ENCODE measurements at places on chromosomes 16 and 17. TPM values are rescaled to one million over a fixed set of nuclear protein-coding genes. Genes with fewer than 3 reads are reported as not detected.
A peak's percentile ranks its signal among the peaks of the same experiment; 100 is the strongest.

DNA sequence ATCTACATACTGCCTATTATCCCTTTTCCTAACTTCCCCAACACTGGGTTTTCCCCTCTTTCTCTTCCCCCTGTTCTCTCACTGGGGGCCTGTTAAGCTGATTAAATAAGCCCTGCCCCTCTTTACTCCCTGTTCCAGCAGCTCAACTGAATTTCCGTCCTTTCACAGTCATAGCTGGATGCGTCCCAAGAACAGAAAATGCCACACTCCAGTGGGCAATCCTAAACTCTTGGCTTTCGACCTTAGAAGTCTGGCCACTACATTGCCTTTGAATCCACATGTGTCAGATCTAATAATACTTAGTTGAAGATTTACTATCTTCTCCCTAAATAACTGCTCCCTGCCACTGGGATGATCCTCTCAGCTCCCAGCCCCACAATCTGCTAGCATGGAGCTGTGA, 34.5 kb downstream of the KCNJ16 start:
- no peaks in the 10 kb centered on the region for H3K27me3 ChIP-seq
- no peak overlapping the region for H3K27ac ChIP-seq
- no peak overlapping the region for H3K4me3 ChIP-seq
- no peaks in the 10 kb centered on the region for H3K4me1 ChIP-seq

GRCh38 chr16:85554889-85555718, 58.0 kb upstream of the GSE1 start:
- peak overlapping the region; percentile 61 for H3K4me3 ChIP-seq
- H3K27me3 ChIP-seq, result peaks cover 54% of the 10 kb centered on the region
- H3K36me3 ChIP-seq, result no peaks in the 10 kb centered on the region
- peak; percentile 62 for DNase-seq

The ABCC1 gene
- 17.5 TPM for total RNA-seq

- H3K4me1 ChIP-seq, result no peaks in the 10 kb centered on the region
- no peak overlapping the region for H3K27ac ChIP-seq
- H3K27me3 ChIP-seq, result no peaks in the 10 kb centered on the region
- peaks cover 17% of the 10 kb centered on the region for H3K36me3 ChIP-seq
- H3K4me3 ChIP-seq, result no peak overlapping the region
These were observed 12.0 kb upstream of the BRIP1 start for GRCh38 chr17:61875285-61875684.

DNA sequence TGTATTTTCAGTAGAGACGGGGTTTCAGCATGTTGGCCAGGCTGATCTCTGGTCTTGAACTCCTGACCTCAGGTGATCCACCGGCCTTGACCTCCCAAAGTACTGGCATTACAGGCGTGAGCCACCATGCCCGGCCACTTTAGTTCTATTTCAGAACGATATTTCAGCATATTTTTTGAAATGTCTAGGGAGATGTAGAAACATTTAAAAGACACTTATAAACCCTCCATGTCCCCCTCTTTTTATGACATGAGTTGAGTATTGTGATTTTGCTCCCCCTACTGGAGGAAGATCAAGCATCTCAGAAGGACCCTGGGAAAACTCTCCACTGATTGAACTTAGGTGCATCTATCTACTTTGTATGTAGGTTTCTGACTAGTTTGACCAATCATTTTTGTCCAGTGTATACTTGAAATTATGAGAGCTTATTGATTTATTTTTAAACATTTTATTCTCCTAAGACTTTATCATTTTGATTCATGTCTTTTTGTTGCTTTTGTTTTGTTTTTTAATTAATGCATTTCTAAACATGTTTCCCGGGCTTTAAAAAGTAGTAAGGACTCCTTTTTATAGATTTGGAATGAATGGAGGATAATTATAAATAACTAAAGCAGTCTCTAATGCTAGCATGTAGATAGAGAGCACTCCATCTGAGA, 105.1 kb downstream of the CHD9 start:
- H3K27me3 ChIP-seq, result no peaks in the 10 kb centered on the region
- no peaks in the 10 kb centered on the region for H3K4me1 ChIP-seq
- peak; percentile 65 for DNase-seq
- H3K36me3 ChIP-seq, result no peaks in the 10 kb centered on the region
- no peak overlapping the region for H3K27ac ChIP-seq
- no peak overlapping the region for H3K4me3 ChIP-seq

DNA sequence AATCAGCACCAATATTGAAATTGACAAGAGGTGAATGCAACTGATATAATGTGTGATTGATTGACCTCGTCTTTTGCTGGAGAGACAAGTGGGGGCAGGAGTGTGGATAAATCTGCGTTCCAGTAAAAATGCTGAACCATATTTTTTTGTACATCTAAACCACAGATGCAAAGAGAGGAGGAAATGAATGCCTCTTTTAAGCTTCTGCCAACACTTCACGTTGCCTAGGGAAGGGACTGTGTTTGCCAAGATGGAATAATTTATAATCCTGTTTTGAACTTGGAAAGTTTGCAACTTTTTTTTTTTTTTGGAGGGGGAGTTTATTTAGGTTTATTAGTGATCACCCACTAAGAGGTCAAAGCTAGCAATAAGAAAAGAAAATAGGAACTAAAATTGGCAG, 288.2 kb upstream of the EEF2KMT start:
- no peak for DNase-seq
- no peak overlapping the region for H3K27ac ChIP-seq
- H3K4me3 ChIP-seq, result no peak overlapping the region

The MYH11 gene
- total RNA-seq, result 0.07 TPM

DNA sequence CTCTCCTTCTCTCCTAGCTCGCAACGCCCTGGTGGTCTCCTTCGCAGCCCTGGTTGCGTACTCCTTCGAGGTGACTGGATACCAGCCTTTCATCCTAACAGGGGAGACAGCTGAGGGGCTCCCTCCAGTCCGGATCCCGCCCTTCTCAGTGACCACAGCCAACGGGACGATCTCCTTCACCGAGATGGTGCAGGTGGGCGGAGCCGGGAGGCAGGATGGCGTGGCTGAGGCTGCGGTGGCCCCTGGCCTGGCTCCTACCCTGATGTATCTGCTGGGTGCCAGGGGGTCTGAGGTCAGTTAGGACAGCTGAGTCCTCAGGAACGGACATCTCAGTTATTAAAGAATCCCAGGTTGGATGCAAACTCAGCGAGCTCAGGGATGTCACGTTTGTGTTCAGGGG, 16.7 kb downstream of the SLC26A11 start:
- H3K36me3 ChIP-seq, result peaks cover 3% of the 10 kb centered on the region
- H3K4me3 ChIP-seq, result no peak overlapping the region
- H3K27ac ChIP-seq, result no peak overlapping the region
- no peak for DNase-seq

The DYNLL2 gene
- 52.6 TPM for total RNA-seq

The QPRT gene
- 112 TPM for total RNA-seq

DNA sequence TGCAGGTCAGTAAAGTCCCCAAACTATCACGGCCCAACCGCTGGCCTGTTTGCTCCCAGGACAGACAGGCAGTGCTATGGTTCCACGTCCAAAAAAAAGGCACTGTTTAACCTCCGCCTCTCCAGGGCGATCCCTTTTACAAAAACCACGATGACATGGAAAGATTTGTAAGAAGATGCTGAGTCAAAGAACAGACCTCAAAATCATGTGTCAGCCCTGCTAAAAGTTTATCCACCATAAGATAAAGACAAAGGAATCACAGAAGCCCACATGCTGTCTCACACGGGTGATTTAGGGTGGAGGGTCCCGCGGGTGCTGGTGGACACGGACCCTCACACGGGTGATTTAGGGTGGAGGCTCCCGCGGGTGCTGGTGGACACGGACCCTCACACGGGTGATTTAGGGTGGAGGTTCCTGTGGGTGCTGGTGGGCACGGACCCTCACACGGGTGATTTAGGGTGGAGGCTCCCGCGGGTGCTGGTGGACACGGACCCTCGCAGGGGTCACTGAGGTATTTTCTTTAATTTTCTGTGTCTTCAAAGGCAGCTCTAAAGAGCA, 117.2 kb upstream of the METRNL start:
- DNase-seq, result no peak
- H3K27me3 ChIP-seq, result no peaks in the 10 kb centered on the region
- H3K4me3 ChIP-seq, result no peak overlapping the region
- peaks cover 4% of the 10 kb centered on the region for H3K4me1 ChIP-seq
- no peak overlapping the region for H3K27ac ChIP-seq
- no peaks in the 10 kb centered on the region for H3K36me3 ChIP-seq

The CACNA1G gene
- 1.6 TPM for total RNA-seq

The DOC2B gene
- 0.34 TPM for total RNA-seq

The SOX8 gene
- total RNA-seq, result 3.0 TPM

DNA sequence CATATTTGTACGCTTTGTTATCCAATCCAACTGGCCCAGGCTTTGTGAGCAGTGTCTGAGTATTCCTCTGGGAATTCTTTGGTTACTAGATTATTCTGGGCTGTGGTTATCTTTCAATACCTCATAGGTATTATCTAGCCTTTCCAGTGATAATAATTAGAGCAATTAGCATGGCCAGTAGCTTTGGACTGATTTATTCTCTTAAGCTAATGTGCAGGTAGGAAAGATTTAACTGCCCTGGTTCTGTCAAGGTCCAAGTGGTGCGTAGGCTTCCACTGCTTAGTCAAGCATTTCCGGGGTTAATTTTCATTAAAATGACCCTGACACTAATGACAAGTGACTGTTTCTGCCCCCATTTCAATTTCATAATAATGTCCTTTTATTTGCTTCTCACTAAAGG, 54.2 kb upstream of the PMFBP1 start:
- no peaks in the 10 kb centered on the region for H3K36me3 ChIP-seq
- H3K4me1 ChIP-seq, result no peaks in the 10 kb centered on the region
- H3K4me3 ChIP-seq, result no peak overlapping the region
- no peak overlapping the region for H3K27ac ChIP-seq

GRCh38 chr17:38672788-38673706, 1.7 kb downstream of the EPOP start:
- H3K27ac ChIP-seq, result no peak overlapping the region
- H3K36me3 ChIP-seq, result no peaks in the 10 kb centered on the region
- H3K4me1 ChIP-seq, result peaks cover 38% of the 10 kb centered on the region
- DNase-seq, result peak; percentile 50

The TGFB1I1 gene
- total RNA-seq, result not detected

The BAIAP3 gene
- total RNA-seq, result 4.0 TPM

- no peaks in the 10 kb centered on the region for H3K36me3 ChIP-seq
- no peaks in the 10 kb centered on the region for H3K27me3 ChIP-seq
- H3K27ac ChIP-seq, result no peak overlapping the region
- no peak overlapping the region for H3K4me3 ChIP-seq
- DNase-seq, result no peak
These were observed 4.2 kb downstream of the NUBP2 start for GRCh38 chr16:1787056-1787321.

DNA sequence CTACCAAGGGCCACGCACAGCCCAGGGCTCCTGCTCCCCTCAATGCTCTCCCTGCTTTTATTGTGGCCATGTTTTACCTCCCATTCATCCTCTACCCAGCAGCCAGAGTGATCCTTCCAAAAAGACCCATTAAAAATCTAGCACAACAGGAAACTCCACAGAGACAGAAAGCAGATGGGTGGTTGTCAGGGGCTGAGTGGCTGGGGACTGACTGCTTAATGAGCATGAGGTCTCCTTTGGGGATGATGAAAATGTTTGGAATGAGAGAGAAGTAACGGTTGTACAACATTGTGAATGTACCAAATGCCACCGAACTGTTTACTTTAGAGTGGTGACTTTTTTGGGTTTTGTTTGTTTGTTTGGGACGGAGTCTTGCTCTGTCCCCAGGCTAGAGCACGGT, 107.4 kb downstream of the GAS7 start:
- no peaks in the 10 kb centered on the region for H3K36me3 ChIP-seq
- H3K4me1 ChIP-seq, result no peaks in the 10 kb centered on the region
- H3K4me3 ChIP-seq, result no peak overlapping the region
- no peaks in the 10 kb centered on the region for H3K27me3 ChIP-seq

GRCh38 chr17:57902800-57903759, 52.1 kb downstream of the CUEDC1 start:
- no peaks in the 10 kb centered on the region for H3K36me3 ChIP-seq
- DNase-seq, result no peak
- H3K4me3 ChIP-seq, result no peak overlapping the region

- no peak overlapping the region for H3K27ac ChIP-seq
- no peak for DNase-seq
- no peaks in the 10 kb centered on the region for H3K36me3 ChIP-seq
These were observed 28.9 kb downstream of the FAM20A start for GRCh38 chr17:68572138-68572842.

- H3K4me3 ChIP-seq, result no peak overlapping the region
- no peak overlapping the region for H3K27ac ChIP-seq
- DNase-seq, result no peak
- H3K4me1 ChIP-seq, result no peaks in the 10 kb centered on the region
These were observed 32.6 kb upstream of the RGS9 start for GRCh38 chr17:65104541-65104940.

- H3K27me3 ChIP-seq, result no peaks in the 10 kb centered on the region
- no peak overlapping the region for H3K4me3 ChIP-seq
- no peaks in the 10 kb centered on the region for H3K36me3 ChIP-seq
- H3K4me1 ChIP-seq, result peaks cover 14% of the 10 kb centered on the region
- no peak for DNase-seq
These were observed 16.2 kb downstream of the NCOR1 start for GRCh38 chr17:16199093-16199492.

GRCh38 chr16:27398894-27399853, 2.8 kb upstream of the IL21R start:
- H3K27me3 ChIP-seq, result no peaks in the 10 kb centered on the region
- no peak overlapping the region for H3K27ac ChIP-seq
- H3K36me3 ChIP-seq, result no peaks in the 10 kb centered on the region
- DNase-seq, result no peak
- no peak overlapping the region for H3K4me3 ChIP-seq

The RCVRN gene
- not detected for total RNA-seq

DNA sequence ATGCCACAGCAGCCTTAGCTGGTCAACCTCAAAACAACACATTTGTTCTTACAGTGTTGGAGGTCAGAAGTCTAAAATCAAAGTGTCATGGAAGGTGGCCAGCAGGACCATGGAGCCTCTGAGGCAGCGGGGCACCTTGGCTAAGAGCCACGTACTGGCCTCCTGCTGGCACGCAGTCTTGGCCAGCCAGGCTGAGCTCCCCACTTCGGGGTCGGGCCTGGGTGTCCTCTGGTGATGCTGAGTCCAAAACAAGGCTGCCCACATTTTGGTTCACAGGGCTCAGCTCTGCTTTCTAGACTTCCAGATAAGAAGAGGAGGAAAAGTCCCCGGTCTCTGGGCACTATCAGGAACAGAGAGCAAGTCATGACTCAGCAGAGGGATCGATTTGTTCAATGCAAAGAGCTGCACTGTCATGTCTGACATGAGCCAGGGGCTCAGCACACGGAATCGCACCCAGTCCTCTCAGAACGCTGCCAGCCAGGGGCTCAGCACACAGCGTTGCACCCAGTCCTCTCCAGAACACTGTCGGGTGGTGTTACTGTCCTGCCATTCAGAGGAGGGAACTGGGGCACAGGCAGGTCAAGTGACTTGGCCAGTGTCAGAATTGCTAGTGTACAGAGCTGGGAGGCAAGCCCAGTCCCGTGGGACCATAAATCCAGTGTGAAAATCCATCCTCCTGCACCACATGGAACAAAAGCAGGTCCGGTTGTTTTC, 2.5 kb downstream of the LGALS9 start:
- no peak overlapping the region for H3K4me3 ChIP-seq
- DNase-seq, result no peak
- H3K36me3 ChIP-seq, result no peaks in the 10 kb centered on the region
- no peak overlapping the region for H3K27ac ChIP-seq
- H3K27me3 ChIP-seq, result no peaks in the 10 kb centered on the region
- no peaks in the 10 kb centered on the region for H3K4me1 ChIP-seq

GRCh38 chr17:35169835-35170363, 22.3 kb downstream of the UNC45B start:
- no peak for DNase-seq
- H3K4me1 ChIP-seq, result no peaks in the 10 kb centered on the region
- no peaks in the 10 kb centered on the region for H3K27me3 ChIP-seq
- H3K36me3 ChIP-seq, result no peaks in the 10 kb centered on the region
